ENCODE measurements at places on chromosomes 5 and 9. TPM values are rescaled to one million over a fixed set of nuclear protein-coding genes. Genes with fewer than 3 reads are reported as not detected.
A peak's percentile ranks its signal among the peaks of the same experiment; 100 is the strongest.

DNA sequence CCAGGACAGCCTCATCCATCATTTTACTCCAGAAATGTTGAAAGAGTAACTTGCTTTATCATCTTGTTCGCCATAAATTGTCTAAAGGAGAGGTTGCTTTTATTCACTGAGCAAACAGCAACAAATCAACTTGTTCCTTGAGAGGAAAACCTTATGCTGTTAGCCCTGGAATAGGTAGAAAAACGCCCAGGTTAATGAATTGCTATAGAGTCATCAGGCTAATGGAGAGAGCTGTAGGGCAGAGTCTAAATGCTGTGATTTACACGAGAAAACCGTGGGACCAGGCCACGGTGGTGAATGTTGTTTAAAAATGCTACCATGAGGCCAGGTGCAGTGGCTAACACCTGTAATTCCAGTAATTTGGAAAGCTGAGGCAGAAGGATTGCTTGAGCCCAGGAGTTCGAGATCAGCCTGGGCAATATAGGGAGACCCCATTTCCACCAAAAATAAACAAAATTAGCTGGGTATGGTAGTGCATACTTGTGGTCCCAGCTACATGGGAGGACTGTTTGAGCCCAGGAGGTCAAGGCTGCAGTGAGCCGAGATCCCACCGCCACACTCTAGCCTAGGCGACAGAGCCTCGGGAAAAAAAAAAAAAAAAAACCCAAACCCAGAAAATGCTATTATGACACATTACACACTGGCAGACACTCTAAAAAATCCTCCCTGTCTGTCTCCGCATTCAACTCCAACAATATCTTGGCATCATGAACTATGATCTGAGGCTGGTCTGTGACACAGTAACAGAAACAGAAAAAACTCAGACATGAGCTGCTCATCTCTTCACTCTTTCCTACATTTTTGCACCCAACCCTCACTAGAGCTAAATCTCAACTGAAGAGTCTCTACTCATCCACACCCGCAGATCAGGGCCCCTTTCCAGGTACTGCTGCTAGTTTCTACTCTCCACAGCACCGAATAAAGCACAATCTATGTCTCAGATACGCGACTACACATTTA lies 118.6 kb upstream of the RETREG1 start:
- DNase-seq, result no peak

GRCh38 chr5:109888989-109889388 lies 199.3 kb downstream of the MAN2A1 start:
- DNase-seq, result no peak

- DNase-seq, result peak; percentile 90
Measured at GRCh38 chr5:143245929-143246561, 157.4 kb downstream of the NR3C1 start.

SOHLH1 gene
- total RNA-seq, result not detected

DNA sequence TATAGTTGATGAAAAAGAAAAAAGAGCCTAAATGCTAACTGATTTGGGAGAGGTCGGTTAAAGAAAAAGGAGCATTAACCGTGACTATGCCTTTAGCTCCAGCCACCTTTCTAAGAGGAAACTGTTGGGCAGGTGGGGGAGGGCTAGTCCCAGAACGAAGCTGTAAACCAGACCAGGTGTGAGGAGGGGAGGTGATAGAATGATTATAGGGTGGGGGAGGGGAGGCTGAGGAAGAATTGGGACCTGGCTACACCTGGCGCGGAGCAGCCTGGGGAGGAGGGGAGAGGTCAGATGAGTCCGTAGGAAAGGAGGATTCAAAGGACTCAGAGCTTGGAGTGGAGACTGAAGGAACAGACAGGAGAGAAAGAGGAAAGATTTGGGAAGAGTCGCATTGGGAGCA lies 73.4 kb downstream of the PHAX start:
- no peak for DNase-seq

DNA sequence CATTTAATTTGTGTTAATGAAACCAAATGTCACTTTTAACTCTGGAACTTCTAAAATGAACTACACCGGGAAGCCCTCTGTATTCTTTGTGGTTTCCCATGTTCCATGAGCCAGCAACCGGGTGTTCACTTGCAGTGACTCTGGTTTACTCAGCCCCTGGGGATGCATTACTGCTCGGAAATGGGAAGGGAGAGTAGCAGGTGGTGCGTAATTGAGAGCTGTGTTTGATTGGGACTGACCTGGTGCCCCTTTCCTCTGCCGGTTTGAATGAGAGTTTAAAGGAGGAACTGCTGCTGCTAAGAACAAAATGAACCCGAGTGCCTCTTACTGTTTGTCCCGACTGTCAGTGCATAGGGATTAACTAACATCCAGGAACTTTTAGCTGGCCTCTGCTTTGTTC lies 100.1 kb upstream of the DHFR start:
- no peak for DNase-seq

COL23A1 gene
- total RNA-seq, result 0.21 TPM

DNA sequence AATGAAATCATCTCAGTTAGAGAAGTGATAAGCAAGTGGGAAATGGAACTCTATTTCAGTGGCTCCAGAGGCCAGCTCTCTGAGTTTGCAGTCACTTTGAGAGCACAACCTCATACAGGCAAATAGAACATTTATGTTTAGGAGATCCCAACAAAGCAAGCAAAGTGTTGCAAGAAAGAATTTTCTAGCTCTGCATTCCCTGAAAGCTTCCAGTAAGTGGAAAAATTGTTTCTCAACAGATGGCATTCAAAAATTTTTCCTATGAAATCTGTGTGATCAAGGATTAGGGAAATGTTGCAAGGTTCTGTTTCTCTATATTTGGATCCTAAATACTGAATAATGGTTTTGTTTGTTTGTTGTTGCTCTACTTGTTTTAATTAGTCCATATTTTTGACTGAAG lies 764.2 kb upstream of the ZNF608 start:
- DNase-seq, result no peak

DNA sequence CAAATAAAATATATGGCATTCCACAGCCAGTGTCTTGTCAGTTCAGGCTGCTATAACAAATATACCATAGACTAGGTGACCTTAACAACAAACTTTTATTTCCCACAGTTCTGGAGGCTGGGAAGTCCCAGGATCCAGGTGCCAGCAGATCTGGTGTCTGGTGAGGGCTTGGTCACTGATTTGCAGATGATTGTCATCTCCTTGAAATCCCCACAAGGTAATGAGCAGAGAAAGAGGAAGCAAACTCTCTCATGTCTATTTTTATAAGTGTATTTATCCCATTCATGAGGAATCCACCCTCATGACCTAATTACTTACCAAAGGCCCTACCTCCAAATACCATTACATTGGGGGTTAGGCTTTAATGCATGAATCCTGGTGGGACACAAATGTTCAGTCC lies 663.2 kb downstream of the TLR4 start:
- DNase-seq, result no peak

DNA sequence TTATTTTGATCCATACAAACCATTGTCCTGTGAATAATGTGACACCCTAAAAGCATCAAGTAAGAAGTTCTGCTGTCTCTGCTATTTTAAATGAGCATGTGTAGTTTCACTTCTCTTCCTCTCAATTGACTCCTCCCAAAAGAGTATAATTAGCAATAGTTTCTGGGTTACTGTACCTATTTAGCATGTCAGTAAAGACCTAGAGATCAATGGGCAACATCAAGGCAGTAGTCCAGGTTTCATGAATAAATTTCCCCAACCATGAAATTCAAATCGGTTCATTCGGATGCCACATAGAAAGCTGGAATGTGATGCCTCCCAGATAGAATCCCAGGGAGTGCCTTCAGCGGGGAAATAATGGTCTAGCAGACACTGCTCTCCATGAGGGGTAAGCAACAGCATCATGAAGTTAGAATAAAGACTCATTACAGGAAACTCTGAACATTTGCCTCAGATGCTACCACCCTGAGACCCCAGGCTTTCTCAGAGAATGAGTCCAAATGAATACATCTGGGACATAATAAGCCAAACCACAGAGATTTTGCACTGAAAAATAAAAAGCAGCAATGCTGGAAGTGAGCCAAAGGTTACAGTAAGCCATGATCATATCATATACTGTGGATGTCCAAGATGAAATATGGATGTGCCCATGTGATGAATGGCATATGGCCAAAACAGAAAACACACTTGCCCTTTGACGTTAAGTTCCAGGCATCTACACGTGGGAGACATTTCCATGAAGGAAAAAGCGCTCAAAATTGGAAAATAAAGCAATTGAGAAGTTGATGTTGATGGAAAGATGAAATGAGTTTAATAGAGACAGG lies 1107.0 kb upstream of the SEMA6A start:
- DNase-seq, result no peak

- no peak for DNase-seq
Measured at GRCh38 chr9:125966959-125967711, 220.0 kb downstream of the PBX3 start.

- DNase-seq, result no peak
Measured at GRCh38 chr5:43573058-43573457, 16.2 kb upstream of the PAIP1 start.
